ENCODE measurements at places on chromosomes 13 and 19.

- no peak for DNase-seq
These were observed 13.4 kb upstream of the TMEM86B start for GRCh38 chr19:55241935-55242464.

GRCh38 chr13:76878043-76878442 lies 8.2 kb downstream of the KCTD12 start:
- peak; percentile 44 for DNase-seq

- no peak for DNase-seq
These were observed 1476.5 kb upstream of the PRR20A start for GRCh38 chr13:55664178-55664577.

GRCh38 chr13:74530011-74530410 lies 395.8 kb upstream of the KLF12 start:
- DNase-seq: no peak

GRCh38 chr13:27592865-27593264 lies 27.5 kb downstream of the LNX2 start:
- no peak for DNase-seq

DNA sequence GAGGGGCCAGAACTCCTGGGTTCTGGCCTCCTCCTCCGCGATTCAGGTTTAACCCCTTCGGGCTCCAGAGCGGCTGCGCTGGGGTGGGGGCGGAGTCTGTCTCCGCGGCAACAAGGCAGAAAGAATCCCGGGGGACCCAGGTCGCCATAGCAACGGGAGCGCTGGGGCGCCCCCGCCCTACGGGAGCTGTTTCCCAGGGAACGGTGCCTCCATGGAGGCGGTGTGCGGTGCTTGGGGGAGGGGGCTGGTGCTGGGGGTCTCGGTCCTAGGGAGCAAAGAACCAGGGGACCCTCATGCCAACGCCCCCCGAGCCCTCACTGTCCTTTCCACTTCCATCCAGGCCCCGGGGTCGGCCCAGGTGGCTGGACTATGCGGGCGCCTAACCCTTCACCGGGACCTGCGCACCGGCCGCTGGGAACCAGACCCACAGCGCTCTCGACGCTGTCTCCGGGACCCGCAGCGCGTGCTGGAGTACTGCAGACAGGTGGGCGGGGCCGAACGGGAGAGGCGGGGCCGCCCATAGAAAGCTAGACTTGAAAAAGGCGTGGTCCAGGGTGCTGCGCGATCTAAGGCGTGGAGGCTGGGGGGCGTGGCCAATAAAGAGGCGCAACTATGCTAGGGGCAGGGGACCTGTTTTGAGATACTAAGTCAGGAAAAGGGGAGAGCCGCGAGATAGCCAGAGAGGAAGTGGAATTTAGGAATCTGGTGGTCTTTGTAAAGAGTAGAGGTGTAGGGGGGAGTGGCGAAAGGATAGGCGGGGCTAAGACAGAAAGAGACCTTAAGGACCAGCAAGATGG lies 1.2 kb downstream of the APLP1 start:
- DNase-seq: peak; percentile 61

- no peak for DNase-seq
These were observed 2.9 kb upstream of the FRY start for GRCh38 chr13:32028711-32029110.

GRCh38 chr13:114225610-114226009 lies 9.1 kb upstream of the CDC16 start:
- DNase-seq: no peak

GRCh38 chr13:26412263-26412662 lies 145.2 kb upstream of the WASF3 start:
- DNase-seq: peak; percentile 1

DNA sequence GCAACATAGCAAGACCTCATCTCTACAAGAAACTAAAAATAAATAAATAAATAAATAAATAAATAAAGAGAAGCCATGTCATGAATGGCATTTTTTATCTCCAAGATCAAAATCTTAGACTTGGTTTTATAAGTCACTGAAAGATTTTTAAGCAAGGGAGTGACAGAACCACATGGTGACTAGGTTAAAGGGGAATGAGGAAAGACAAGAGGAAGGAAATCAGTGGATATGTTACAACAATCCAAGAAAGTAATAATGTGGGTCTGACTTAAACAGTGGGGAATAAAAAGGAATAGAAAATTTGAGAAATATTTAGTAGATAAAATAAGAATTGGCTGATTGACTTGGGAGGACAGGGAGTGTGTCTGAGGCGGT lies 18.8 kb upstream of the MED4 start:
- no peak for DNase-seq

- DNase-seq: no peak
These were observed 143.3 kb downstream of the KCNRG start for GRCh38 chr13:50158385-50159165.

DNA sequence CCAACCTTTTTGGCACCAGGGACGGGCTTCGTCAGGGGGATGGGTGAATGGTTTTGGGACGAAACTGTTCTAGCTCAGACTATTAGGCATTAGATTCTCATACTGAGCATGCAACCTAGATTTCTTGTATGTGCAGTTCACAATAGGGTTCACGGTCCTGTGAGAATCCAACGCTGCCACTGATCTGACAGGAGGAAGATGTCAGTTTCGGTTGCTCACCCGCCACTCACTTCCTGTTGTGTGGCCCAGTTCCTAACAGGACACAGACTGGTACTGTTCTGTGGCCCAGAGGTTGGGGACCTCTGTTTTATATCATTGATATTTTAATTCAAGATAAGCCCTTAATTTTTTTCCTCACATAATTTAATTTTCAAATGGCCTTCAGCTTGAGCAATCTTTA lies 26.7 kb upstream of the TDRD3 start:
- no peak for DNase-seq

DNA sequence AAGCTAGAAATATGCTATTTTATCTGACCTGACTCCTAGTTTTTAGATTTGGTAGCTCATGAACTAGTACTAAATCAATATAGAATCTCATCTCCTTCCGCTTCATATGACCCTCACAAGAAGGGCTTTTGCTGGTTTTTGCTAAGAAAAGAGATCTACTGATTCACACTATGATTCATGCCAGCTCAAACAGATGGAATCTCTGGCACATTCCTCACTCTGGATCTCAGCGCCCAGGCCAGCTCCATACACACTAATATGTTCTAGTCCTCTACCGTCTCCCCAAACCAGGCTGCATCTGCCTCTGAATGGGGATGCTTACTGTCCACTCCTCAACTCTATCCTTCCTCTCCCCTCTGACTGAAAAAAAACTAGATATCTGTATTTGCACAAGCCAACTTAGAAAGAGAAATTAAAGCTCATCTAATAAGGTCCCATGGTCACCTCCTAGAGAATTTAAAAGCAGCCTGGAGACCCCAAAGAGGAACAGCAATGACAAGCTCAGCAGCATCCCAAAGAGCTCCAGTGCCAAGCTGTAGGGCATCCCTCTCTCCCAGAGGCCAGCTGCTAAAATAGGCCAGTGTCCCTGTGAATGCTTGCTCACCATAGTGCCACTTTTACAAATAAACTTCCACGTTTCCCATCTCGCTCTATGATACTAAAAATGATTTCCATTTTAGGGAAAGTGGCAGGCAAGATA lies 74.9 kb downstream of the LHFPL6 start:
- peak; percentile 78 for DNase-seq

- DNase-seq: no peak
These were observed 65.7 kb upstream of the ATP12A start for GRCh38 chr13:24614306-24615080.

Data from cardiac fibroblast (primary cell).